ENCODE measurements at places on chromosomes 4 and X. TPM values are rescaled to one million over a fixed set of nuclear protein-coding genes. Genes with fewer than 3 reads are reported as not detected.
A peak's percentile ranks its signal among the peaks of the same experiment; 100 is the strongest.

The RBMXL3 gene
- total RNA-seq, result not detected

DNA sequence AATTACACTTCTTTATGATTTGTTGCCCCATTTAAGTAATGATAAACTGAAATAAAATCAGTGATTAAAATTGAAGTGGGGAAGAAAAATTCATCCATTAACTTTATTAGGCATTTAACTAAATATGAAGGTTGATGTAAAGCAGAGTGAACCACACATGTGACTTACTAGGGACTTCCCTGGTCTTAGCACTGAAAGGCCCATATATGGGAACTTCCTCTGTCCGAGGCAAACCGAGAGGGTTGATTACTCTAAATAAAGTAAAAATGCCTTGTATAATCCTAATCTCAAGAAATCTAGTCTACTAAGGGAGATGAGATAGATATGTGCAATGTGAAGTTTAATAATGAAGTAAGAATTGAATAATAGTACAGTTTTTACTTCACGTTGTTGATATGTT lies 403.9 kb upstream of the RPS6KA3 start:
- DNase-seq, result no peak

DNA sequence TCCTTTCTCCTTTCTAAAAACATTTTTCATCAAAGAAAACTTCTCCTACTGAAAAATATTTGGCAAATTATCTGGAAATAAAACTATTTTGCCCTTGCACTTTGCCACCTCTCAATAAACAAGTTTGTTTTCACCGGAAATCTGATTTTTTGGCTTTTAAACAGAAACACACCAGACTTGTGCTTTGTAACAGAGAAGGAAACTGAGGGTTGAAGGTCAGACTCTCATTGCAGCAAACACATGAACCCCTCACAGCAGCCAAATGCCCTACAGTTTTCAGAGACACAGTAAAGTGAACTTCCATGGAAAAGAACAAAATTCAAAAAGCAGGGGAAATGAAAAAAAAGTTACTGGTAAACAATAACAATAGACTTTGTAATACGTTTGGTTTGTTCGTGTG lies 95.6 kb upstream of the WDR17 start:
- no peak for DNase-seq

GRCh38 chrX:150202641-150203247 lies 160.4 kb upstream of the MAMLD1 start:
- DNase-seq, result peak; percentile 85

DNA sequence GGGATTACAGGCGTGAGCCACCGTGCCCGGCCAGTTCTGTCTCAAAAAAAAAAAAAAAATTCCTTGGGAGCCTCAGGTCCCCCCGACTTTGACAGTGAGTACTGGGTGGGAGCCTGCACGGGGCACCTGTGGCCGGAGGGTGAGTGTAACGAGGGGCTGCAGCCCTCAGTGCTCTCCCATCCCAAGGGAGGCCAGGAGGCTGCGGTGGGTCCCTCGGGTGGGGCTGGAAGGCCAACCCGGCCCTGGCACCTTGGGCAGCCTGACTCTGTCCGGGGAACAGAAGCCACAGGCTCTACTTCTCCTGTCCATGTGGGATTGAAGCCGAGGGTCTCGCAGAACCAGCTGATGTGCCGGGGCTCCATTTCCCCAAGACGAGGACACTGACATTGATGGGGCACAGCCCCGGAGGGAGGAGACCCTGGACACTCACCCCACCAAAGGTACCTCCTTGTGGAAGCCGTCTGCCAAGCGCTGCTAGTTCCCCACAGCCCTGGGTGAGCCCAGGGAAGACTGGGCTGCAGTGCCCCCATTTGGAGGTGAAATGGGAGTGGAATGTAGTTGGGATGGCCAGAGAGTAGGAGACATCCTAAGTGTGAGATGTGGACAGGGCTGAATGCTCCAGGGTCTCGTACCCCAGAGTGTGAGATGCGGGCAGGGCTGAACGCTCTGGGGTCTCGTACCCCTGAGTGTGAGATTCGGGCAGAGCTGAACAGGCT lies 2.3 kb upstream of the SLC26A1 start:
- no peak for DNase-seq

DNA sequence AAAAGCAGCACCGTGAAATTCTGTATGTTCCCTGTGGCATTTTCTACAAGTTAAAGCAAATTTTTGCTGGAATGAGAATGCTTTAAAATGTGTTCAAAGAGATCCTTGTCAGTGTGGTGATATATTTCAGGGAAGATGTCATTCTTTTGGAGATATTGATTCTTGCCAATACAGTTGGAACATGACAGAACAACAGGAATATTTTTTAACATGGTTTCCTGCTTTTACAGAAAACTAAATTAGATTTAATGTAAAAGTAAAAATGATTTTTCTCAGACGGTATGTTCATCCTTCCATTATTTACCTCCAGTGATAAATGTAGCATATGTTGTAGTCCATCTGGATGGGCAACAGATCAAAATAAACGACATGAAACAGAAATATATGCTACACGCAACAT lies 474.8 kb downstream of the TMA16 start:
- DNase-seq, result no peak

The ADH1C gene
- 0.48 TPM for total RNA-seq

All from RPMI7951 (cell line).